Renal cortical epithelial cell (primary cell): ENCODE measurements at places on chromosomes 5 and 9.
A peak's percentile ranks its signal among the peaks of the same experiment; 100 is the strongest.

DNA sequence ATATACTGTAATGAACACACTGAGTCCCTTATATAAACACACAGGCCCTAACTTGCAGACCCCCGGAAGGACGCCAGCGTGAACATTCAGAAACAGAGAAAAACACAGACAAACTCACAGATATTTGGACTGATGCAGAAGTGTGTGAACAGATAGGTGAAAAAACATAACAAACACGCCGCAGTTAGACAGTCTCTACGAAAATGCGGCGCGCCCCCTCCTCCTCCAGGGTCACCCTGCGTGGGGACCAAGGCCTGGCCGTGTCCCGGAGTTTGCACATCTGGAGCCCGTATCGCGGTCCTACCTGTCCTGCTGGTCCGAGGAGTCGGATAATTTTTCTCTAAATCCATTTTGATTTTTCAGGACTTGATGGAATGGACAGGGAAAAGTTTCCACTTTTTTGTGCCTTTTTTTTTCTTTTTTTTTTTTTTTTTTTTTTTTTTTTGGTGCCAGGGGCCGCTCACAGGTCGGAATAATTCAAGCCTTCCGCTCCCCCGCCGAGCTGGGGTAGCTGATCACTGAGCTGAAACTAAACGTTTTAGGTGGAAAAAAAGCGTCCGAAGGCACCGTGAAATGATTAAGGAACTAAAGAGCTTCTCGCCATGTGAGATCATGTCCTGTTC lies at the start of gene PAX5:
PAX5 (minus strand) TSS at position 587 of the 623 bp plus-strand sequence; CDS start at position 350, 237 bp downstream.
- DNase-seq = no peak

- peak; percentile 68 for DNase-seq
Measured at GRCh38 chr5:134527156-134527960, 1.9 kb downstream of the JADE2 start.

GRCh38 chr5:139757727-139758509 lies 37.7 kb upstream of the PSD2 start:
- peak; percentile 55 for DNase-seq

- no peak for DNase-seq
Measured at GRCh38 chr9:27590651-27591050, 17.4 kb upstream of the C9orf72 start.

GRCh38 chr5:175859916-175860315 lies 11.5 kb upstream of the CPLX2 start:
- no peak for DNase-seq

DNA sequence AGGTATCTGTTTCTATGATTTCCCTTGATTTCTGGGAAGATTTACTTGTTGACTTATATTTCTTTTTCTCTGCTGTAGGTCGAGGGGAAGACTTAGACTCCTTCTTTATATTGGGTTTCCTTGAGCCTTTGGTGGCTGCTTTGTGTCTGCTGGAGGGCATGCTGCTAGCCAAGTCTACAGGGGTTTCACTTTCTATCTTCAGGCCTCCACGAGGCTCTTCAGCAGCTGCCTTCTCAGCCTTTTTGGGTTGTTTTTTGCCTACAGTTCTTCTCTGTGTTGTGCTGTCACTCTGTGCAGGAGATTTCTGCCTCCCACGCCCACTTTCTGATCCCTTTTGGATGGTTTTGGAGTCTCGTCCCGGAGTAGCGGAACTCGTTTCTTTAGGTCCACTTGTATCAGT lies 23.2 kb downstream of the LEAP2 start:
- DNase-seq = no peak

GRCh38 chr9:120475341-120475740 lies 104.6 kb downstream of the CDK5RAP2 start:
- DNase-seq = no peak

GRCh38 chr9:114061292-114061691 lies 16.8 kb downstream of the AMBP start:
- DNase-seq = no peak

DNA sequence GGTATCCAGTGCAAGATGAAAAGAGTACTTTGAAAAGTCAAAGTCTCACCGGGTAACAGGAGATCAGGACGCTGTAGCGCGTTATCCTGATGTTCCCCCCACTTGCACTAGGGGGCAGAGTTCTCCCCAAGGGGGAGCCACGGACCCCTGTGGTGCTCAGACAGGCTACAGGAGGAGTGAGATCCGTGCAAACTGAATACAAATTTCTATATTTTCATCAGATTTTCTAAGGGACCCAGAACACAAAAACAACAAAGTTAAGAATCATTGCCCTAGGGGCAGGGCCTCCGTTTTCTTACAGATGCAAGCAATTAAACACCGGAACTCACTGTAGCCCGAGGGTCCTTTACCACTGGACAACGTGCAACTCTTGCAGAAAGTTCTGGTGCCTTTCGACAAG lies 2.0 kb downstream of the MYO10 start:
- no peak for DNase-seq

GRCh38 chr5:158086856-158087255 lies 227.9 kb upstream of the CLINT1 start:
- no peak for DNase-seq

- DNase-seq = no peak
Measured at GRCh38 chr5:126878085-126878484, 101.1 kb downstream of the LMNB1 start.

GRCh38 chr9:129630967-129631673 lies 5.2 kb downstream of the NTMT1 start:
- DNase-seq = peak; percentile 45

- DNase-seq = peak; percentile 72
Measured at GRCh38 chr5:170307575-170308465, 10.2 kb upstream of the LCP2 start.

- DNase-seq = no peak
Measured at GRCh38 chr9:37362430-37362829, 60.1 kb upstream of the GRHPR start.

DNA sequence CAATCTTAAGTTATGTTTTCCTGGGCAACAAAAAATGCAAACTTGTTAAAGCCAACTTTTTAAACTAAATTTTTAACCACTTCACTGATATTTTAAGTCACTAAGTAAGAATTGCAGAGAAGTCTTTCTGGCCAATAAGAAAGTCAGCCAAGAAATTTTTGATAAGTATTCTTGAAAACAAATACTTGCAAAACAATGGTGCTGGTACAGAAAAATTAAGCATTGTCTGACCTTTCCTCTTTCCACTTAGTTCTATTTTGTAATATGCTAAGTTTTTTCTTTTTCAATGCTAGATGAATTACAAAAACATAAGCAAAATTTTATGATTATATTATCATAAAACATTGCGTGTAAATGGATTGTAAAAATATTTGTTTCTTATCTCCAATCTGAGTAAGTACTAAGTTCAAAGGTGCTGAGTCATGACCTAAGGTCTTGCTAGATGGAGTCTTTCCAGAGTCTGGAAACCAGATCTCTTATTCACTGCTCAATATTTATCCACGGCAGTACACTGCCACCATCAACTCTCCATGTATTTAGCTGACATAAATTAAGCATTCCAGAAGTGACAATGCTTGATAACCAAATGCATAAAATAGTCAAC lies 139.7 kb downstream of the MEF2C start:
- DNase-seq = peak; percentile 27

GRCh38 chr9:81070689-81071088 lies 618.7 kb downstream of the TLE1 start:
- DNase-seq = peak; percentile 8

DNA sequence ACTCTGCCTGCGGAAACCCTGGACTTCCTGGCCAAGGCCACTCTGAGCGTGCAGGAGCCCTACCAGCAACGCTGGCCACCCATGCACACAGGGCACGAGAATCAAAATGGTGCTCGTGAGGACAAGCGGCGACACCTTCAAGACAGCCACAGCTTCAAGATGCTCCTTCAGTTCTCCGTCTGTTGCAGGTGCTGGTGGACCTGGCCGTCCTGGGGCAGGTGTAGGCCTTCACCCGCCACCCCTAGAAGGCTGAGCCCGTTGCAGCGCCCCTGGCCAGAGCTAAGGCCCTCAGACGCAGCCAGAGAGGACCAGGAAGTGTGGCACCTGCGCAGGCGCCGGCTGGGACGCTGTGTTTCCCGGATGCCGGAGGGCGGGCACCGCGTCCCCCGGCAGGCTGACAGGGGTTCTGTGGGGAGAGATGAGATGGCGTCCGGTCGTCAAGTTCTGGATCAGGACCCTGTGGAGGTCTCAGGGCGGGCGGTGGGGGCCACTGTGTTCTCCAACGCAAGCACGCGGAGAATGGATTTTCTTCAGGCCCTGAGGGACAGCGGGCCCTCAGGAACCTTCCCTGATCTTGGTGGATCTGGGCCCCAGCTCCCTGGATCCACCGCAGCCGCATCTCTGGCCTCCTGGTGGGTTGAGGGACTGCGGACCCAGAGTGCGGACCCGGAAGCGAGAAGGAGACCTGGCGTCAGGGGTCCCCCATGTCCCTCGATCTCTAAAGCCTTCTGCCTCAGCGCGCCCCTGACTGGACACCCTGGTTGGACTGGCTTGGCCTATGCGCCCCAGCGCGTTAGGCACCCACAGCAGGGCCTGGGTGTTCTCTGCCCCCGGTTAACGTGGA lies 1770.8 kb upstream of the CDH9 start:
- no peak for DNase-seq

- peak; percentile 38 for DNase-seq
Measured at GRCh38 chr5:135462304-135462703, 10.2 kb upstream of the TIFAB start.

- DNase-seq = no peak
Measured at GRCh38 chr9:83503866-83504265, 34.3 kb downstream of the FRMD3 start.

DNA sequence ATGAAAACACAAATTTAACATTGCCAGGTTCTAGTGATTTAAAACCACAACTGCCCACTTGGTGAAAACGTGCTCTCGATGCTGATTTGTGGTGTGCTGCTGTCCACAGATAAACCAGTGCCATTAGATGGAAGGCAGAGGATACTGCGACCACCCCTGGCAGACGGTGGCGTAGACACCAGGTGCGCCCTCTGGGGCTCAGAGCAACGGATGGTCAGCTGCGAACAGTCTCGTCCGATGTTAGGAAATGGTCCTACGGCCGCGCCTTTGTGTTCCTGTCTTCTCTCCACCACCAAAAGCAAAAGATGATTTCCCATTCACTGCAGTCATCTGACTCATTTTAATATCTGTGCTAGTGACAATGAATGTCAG lies 43.2 kb downstream of the UBE2QL1 start:
- DNase-seq = no peak

GRCh38 chr5:77024490-77024889 lies 5.7 kb upstream of the AGGF1 start:
- DNase-seq = no peak

- no peak for DNase-seq
Measured at GRCh38 chr5:121688781-121689180, 162.9 kb upstream of the FTMT start.

- DNase-seq = no peak
Measured at GRCh38 chr5:80798633-80799032, 143.8 kb upstream of the DHFR start.

GRCh38 chr9:120567874-120568273 lies 12.1 kb downstream of the CDK5RAP2 start:
- no peak for DNase-seq

DNA sequence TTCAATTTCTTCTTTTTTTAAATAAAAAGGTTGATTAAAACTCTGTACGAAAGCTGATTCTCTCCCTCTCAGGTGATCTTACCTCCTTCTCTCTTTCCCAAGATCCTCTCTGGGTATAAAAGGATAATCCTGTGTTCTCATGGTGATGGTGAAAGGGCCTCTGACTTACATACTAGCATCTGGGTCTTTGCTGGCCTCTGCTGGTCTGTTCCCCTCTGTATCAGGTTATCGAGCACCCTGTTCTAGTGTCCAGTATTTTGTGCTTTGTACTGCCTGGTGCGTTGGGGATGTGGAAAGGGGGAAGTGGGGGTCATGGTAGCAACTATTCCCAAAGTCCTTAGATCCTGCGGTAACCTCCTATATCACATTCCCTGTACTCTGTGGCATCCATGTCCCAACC lies 328.9 kb downstream of the NR2F1-AS1 start:
- no peak for DNase-seq

- no peak for DNase-seq
Measured at GRCh38 chr9:70031141-70031545, 12.5 kb upstream of the MAMDC2 start.

DNA sequence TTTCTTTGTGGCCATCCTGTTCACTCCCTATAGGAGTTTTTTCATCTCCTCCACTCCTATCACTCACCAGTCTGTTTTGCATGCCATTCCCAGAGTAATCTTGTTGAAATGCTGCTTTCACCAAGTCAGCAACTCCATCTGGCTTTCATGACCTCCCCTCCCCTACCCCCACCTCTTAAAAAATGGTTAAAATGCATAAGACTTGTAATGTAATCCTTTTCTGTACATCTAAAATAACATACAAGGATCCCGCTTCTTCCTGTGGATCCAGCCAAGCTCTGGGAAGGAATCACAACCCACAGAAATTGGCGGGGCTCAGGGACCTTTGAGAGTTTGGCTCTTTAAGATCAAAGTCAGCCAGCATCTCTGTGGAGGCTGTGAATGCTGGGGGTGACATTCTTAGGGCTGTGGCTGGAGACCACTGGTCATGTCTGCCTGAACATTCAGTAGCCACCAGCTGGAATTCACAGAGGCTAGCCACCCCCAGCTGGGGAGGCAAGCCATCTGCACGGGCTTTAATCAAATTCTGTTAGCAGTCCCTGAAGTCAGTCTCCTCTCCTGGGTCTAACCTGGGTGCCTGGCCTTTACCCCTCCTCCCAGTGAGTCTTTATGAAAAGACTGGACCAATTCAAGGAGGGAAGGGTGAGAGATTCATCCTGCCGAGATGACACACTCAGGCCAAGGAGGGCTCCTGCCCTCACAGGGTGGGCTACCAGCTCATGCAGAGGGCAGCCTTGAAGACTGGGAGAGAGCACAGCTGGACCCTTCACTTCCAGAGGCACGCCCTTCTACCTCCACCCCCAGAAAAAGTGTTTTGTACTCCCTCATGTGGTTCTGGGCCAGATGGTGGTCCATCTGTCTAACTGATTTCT lies 132.9 kb downstream of the LIFR start:
- no peak for DNase-seq

DNA sequence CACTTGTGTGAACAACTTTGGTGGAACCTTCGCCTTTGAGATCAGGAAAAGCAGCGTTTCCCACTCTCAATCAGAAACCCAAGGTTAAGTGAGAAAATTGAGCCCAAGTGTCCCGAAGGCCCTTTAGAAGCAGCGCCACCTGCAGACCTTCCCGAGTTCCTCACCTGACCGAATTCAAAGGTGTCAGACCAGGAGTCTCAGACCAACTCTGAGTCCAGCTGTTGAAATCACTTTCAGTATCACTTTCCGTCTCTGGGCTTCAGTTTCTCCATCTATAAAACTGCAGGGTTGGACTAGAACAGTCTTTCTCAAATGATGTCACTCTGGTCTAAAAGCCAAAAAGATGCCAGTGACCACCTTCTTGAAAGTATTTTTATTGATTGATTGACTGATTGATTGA lies 31.7 kb upstream of the GRHPR start:
- DNase-seq = peak; percentile 38

GRCh38 chr9:115335439-115335838 lies 217.5 kb upstream of the TNC start:
- no peak for DNase-seq

DNA sequence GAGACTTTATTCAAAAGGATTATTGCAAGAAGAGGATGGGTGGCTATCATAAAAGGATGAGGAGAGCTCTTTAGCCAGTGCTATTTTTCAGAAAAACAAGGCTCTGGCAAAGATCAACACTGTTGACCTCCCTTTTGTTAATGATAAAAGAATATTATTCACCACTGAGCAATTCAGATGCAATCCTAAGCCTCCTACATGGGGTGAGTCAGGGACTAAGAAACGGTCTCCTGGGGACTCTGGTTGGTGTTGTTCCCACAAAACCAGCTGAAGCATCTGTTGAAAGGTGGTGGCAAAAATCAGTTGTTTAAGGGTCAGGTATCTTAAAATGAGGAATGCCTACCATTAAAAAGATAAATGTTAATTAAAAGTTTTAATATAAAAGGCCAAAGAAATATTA lies 7.7 kb upstream of the GCNT1 start:
- peak; percentile 96 for DNase-seq
